ENCODE measurements at places on chromosomes 5 and 9. TPM values are rescaled to one million over a fixed set of nuclear protein-coding genes. Genes with fewer than 3 reads are reported as not detected.

GRCh38 chr5:5145651-5146529, 5.8 kb downstream of the ADAMTS16 start:
- no peak for DNase-seq
- H3K4me1 ChIP-seq = no peaks in the 10 kb centered on the region
- H3K36me3 ChIP-seq = no peaks in the 10 kb centered on the region
- H3K27ac ChIP-seq = no peak overlapping the region
- H3K27me3 ChIP-seq = no peaks in the 10 kb centered on the region

DNA sequence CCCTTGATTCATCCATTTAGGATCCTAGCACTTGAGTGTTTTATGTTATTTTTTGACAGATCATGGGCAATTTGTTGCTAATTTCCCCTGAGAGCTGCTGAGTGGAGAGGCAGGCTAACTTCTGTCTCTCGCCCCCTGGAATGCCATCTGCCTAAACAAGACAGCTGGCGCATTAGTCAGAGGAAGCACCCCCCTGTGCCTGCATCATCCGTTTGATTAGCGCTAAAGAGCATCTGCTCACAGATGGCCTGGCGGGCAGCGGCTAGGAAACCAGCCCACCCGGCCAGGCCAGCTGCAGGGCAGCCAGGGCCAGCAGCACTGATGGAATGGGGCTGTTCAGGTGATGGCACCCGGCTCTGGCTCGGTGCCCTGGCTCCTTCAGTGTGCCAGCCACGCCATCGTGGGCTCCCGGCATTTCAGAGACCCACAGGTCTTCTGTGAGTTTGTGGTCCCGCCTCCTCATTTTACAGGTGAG, 22.9 kb upstream of the ASS1 start:
- DNase-seq = no peak
- no peak overlapping the region for H3K4me3 ChIP-seq
- H3K4me1 ChIP-seq = peaks cover 26% of the 10 kb centered on the region
- H3K27ac ChIP-seq = no peak overlapping the region
- no peaks in the 10 kb centered on the region for H3K36me3 ChIP-seq

DNA sequence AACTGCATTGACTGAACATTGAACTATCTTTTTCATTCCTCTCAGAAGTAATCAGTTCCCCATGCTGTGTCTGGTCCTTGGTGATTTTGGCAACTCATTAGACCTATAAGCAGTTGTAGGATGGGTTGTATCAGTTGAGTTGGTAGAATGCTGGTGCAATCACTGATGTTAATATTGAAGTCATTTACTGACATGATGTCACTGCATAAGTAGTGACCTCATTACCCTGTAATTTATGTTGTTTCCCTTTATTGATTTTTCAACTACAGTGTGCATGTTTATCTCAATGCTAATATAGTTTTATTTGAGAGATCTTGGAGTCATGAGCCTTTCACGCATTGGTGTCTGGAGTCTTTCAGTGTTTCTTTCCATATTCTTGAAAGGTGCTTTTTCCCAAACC, 275.0 kb downstream of the SPATA31D1 start:
- H3K36me3 ChIP-seq = no peaks in the 10 kb centered on the region
- no peak overlapping the region for H3K4me3 ChIP-seq

DNA sequence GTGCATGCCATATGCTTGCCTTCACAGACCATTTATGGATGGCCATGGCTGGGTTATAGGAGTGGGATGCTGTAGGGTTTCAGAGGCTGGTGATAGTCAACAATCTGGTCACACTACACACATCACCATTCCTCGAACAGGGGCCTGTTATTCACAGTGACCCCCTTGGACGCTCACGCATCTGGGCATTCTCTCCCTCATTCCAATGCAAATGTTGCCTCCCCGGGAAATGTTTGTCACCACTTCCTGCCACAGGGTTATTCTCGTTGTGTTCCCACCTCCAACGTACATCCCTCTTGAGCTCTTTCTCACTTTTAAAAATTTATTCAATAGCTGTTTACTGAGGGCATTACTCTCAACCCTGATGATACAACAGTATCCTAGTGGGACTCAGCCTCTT, 135.4 kb downstream of the SCAMP1 start:
- no peak overlapping the region for H3K4me3 ChIP-seq
- no peak overlapping the region for H3K27ac ChIP-seq
- H3K27me3 ChIP-seq = no peaks in the 10 kb centered on the region

DNA sequence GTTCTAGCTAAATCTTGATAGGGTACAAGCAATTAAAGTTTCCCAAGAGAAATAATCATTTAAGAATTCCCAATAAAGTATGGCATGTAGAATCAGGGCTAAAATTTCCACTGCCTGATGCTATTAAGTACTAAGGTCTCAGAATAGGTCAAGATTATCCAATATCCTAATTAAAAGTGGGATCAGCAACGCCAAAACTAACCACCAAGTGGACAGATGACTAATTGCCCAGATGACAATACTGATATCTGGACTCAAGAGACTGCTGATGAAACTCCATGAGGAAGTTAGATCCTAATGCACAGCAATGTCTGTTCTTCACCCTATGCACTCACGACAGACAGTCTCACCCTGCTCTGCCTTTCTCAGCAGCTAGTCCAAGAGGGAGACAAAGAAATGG, 14.3 kb downstream of the DEPDC1B start:
- no peaks in the 10 kb centered on the region for H3K27me3 ChIP-seq
- H3K4me1 ChIP-seq = peaks cover 36% of the 10 kb centered on the region
- DNase-seq = no peak
- 0 out of 2 replicates have a peak, but pooled peaks cover 1% of the 10 kb centered on the region for H3K36me3 ChIP-seq
- peak overlapping the region; percentile 68 for H3K27ac ChIP-seq
- no peak overlapping the region for H3K4me3 ChIP-seq

OR2V2 gene
- total RNA-seq = not detected

C5orf52 gene
- total RNA-seq = not detected

CDH6 gene
- 16.0 TPM for total RNA-seq

TTC23L gene
- 0.09 TPM for total RNA-seq
